ENCODE measurements at places on chromosomes 12 and 14.

- DNase-seq = no peak
Observed at GRCh38 chr12:82099216-82099615, 259.0 kb downstream of the CCDC59 start.

DNA sequence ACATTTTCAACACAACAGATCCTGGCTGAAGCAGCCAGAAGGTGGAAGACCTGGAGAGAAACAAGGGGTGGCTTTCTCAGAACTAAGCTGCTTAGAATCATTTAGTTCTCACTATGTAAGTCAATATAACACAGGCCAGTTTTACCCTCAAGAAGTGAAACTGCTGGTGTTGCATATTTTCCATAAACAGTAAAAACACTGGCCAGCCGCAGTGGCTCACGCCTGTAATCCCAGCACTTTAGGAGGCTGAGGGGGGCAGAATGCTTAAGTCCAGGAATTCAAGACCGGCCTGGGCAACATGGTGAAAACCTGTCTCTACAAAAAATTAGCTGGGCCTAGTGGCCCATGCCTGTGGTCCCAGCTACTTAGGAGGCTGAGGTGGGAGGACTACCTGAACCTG is 11.6 kb downstream of the STX2 start:
- DNase-seq = no peak

GRCh38 chr14:48703728-48704467 is 882.3 kb downstream of the RPS29 start:
- DNase-seq = no peak

DNA sequence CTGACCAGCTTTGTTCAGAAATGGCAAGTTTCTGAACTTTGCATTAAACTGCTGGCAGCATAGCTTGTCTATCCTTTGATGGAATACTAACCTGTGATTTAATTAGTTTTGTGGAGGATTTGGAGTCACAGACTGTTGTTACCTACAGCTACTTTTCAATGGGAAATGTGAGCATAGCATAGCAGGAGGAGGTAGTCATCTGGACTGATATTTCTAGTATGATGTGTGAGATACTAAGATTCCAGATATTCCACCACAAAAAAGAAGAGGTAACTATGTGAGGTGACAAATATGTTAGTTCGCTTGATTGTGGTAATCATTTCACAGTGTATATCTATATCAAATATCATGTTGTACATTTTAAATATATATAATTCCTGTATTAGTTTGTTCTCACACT is 833.0 kb downstream of the SLC6A15 start:
- DNase-seq = no peak

GRCh38 chr12:40733871-40734270 is 41.6 kb downstream of the CNTN1 start:
- no peak for DNase-seq

- DNase-seq = peak; percentile 85
Observed at GRCh38 chr12:118120579-118121363, 15.2 kb upstream of the PEBP1 start.

DNA sequence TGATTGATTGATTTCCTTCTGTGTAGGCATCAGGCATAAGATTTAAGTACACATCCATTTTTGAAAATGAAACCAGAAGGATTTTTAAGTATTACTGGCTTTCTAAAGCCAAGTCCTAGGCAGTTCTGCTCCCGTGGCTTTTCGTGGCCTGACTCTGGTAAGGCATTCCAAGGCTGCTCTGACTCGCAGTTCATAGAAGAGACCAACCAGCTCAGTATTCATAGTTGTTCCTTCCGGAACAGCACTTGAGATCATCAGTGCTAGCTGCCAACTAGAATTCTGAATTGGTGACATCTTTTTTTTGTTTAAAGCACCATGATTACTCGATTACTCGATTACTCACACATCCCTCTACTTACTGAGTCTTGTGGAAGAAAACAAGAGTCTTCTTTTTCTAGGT is 25.9 kb downstream of the SUDS3 start:
- DNase-seq = no peak

- no peak for DNase-seq
Observed at GRCh38 chr12:119949145-119949544, 39.9 kb upstream of the BICDL1 start.

DNA sequence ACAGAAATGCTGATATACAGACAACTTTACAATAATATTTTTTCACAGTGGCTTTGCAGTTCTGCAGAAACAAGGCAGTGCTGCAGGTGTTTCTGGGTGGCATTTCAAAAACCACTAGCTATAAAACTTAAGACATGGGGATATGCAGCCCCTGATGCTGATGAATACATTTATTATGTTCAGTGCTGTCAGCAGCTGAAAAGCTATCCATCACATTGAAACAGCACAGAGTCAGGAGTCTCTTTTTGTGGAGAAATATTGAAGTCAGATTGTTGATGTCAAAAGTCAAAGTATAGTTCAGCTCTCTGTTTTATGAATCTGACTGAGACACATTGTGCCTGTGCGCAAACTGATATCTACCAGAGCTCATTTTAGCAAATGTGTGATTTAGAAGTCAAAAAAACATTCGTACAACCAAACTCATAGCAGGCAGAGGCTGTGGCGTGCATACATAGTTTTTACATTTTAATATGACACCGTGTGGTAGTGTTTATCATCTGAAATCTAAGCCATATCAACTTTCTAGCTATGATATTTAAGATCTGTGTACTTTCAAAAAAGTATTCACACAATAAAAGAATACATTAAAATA is 467.6 kb downstream of the PRKD1 start:
- no peak for DNase-seq

DNA sequence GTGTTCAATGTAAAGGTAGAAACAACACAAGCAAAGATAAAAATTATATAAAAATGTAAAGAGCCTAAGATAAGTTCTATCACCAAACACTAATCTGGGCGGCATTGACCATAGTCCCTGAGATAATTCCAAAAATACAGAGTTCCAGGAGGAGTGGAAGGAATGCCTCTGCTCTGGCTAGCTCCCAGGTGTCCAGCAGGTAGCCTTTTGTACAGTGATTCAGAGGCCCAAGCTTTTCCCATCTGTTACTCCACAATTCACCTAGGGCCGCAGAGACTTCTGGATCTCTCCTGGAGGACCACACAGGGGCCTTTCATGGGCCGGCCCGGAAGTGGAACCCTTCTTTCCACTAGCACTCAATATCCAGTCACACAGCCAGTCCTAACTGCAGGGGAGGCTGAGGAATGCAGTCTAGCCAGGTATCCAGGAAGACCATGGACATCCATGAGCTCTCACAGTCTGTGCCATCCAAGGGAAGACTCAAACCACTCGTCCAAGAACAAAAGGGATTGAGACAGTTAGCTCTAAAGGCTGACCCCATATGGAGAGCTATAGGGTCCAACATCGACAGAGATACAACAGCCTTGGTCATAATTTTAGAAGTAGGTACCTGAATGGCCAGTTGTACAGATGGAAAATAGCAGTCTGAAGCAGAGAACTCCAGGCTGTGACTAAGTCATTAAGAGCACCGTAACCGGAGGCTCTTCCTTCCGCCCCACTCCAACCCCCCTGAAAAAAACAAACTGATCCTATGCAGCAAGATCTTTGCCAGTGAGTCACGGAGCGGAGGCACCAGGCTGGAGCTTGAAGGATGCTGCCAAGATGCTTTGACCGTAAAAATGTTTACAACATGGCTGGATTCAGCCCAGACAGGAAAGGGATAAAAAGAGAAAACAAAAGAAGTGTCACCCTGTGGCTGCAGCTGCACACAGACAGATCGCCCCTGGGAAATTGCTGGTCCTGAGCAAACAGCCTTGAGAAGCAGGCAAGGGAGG is 204.8 kb downstream of the NUAK1 start:
- no peak for DNase-seq

DNA sequence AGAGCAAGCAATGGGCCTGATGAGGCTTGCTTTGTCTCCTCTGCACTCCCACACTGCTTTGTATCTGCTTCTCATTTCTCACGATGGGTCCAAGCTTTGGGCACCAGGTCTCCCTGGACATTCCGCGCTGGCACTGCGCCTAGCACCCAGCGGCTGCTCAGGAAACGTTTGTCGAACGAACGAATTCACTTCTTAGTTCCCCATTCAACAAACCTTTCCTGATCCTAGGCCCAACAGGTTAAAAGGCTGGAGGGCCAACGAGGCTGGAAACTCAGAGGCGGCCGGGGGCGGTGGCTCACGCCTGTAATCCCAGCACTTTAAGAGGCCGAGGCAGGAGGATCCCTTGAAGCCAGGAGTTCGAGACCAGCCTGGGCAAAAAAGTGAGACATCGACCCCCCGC is 1.0 kb upstream of the GLRX5 start:
- no peak for DNase-seq

DNA sequence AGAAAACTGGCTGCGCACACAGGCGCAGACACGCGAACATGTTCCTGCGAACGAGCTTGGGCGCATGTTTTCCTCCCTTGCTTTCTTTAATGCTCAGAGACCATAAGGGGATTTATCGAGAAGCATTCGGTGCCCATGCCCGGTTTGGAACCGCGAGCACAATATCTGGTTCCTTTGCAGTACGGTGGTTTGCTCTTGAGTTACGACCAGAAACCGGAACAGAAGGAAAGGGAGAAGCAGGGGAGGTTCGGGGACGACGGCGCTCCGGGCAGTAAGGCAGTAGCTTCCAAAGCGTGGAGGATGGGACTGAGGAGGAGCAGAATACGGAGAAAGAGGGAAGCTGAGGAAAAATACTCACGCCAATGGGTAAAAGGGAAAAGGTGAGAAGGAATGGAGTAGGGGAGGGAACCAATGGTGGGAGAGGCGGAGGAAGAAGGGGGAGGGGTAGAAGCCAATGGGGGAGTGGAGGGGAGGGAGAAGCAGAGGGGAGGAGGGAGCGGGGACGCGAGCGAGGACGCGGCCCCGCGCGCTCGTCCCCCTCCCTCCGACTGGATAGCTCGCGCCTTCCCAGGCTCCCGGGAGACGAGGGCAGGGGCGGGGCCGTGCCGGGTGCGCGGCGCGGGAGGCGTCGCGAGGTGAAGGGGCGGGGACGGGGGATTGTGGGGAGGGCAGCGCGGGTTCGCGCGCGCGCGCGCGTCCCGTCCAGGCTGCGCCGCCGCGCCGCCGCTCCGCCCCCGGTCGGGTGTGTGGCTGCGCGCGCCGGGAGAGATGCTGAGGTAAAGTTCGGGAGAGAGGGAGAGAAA is 625 bp upstream of the ARHGAP5 start:
- DNase-seq = peak; percentile 82

DNA sequence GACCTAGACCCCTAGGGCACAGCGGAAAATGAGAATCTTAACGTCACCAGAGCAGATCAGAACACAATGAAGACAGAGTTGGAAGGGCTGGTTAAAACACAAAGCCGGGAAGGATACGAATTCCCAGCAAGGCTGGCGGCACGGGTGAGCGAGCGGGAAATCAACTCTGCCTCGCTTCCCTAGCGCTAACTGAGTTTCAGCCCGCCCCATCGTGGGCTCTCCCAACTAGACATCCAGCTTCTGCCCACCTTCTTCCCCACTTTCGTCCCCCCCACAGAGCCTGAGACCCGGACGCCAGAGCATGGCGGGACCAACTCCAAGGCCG is 377 bp downstream of the CCNT1 start:
- DNase-seq = no peak

DNA sequence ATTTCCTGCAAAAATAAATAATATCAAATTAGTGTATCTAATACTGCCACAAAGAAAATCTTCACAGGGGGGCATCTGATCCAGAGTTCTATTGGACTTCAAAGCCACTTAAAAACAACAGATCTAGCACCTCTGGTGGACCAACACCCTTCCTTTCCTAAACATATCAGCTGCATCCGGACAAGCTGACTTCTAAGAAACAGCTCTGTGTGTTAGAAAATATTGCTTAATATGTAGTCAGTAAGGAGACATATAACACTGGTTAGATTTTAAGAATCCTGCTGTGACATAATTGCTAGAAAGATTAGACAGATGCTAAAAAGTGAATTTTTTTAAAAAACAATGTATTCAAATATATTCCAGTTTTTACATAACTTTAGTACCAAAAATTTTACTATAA is 61.1 kb upstream of the PTPRB start:
- DNase-seq = no peak

- DNase-seq = no peak
Observed at GRCh38 chr12:48286665-48287064, 64.1 kb downstream of the ZNF641 start.

DNA sequence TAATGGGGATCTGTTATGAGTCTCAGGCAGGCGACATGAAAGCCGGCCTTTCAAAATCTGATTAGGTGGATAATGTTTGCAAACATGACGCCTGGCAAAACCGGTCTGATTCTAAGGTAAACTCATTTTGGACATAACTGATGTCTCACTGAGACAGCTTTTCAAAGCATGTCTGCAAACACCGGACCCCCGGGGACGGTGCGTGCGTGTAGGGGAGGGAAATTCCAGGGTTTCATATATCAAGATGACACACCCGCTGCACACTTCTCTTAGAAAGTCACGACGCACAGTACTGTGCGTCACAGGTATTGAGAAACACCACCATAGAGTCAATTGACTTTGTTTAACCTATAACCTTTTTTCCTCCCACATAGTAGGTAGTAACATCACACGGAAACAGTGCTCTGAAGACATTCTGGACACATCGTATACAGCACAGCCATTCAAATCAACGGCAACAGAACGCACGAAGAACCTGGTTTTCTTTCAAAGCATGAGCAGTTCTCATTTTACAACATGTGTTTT is 43.9 kb upstream of the TESC start:
- no peak for DNase-seq

DNA sequence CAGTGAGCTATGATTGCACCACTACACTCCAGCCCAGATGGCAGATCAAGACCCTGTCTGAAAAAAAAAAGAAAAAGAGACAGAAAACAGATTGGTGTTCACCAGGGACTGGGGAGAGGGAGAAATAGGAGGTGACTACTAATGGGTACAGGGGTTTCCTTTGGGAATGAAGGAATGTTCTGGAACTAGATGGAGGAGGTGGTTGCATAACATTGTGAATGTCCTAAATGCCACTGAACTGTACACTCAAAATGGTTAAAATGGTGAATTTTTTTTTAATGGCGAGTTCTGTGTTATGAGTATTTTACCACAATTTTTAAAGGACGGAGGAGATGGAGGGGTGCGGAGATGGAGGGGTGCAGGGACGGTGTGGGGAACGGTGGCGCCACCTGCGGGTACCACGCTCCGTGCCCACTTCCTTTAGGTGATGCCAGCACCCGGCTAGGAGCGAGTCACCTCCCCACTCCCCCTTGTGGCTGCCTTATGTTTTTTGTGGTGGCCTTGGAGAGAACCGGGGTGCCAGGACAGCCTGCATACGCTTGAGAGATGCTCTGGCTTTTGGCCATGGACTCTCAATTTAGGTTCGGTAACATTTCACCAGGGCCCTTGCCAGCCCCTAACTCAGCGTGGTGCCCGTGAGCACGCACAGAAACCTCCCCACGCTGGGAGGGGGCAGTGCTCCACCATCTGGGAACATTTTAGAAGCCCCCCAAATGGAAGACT is 16.1 kb downstream of the UBC start:
- DNase-seq = peak; percentile 50

DNA sequence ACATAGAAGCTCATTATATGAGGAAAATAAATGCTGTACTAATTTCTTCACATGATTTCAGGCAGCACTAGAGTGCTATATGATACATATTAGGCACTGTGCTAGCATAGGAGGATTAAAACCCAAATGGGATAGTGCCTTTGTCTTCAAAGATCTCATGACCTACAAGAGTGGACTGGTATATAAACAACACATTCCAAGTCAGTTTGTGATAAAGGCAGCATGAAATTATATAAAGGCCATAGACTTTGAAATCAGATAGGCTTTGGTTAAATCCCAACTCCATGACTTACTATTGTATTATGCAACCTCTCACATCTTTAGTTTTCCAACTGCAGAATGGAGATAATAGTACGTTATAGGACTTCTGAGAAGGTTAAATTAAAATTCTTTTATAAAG is 179.7 kb downstream of the RAD51B start:
- no peak for DNase-seq

Measured in GM13977 (cell line).